Stimulated activated CD4-positive, alpha-beta T cell treated with anti-CD3 and anti-CD28 coated beads, Interleukin-12 subunit alpha, Interleukin-12 subunit beta, amount 100 ng/mL, for 48 hours (primary cell): ENCODE measurements at places on chromosomes 6 and 20.
A peak's percentile ranks its signal among the peaks of the same experiment; 100 is the strongest.

DNA sequence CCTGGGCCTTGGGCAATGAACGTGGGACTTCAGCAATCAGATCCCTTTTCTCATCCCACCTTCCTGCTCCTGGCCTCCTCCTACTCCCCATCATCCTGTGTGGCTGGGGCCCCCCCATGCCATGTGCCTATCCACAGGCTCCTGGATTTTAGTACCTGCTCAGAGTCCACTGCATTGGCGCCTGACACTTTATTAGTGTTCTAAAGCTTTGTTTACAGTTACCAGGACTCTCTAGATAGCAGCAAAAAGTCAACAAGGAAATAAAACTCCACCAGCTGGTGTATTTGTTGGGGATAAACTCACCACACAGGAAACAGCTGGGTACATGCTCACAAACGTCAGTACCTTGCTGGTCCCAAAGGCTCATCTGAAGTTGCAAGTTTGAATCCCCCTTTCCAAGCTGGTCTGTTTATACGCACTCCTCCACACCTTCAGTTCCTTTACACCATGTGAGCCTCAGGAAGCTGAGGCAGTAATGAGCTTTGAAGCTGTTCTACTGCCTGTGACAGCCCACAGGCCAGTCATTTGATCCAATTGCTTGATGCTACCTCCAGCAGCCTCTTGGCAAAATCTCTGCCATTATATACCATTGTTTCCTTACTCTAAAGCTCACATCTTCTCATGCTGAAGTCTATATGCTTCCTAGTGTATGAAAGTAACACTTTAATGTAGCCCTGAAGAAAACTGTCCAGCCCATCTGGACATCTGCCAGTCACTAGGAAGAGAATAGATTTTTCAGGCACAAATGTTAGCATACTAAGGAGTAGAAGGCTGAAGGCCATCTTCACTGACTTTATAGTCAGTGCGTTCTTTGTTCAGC, 76.6 kb downstream of the ANKEF1 start:
- no peak for DNase-seq

GRCh38 chr6:11432713-11433450, 104.7 kb upstream of the TMEM170B start:
- no peak for DNase-seq

GRCh38 chr6:40990301-40990700, 48.7 kb downstream of the UNC5CL start:
- DNase-seq, result no peak

- no peak for DNase-seq
Measured at GRCh38 chr20:23200914-23201313, 114.8 kb upstream of the CD93 start.

DNA sequence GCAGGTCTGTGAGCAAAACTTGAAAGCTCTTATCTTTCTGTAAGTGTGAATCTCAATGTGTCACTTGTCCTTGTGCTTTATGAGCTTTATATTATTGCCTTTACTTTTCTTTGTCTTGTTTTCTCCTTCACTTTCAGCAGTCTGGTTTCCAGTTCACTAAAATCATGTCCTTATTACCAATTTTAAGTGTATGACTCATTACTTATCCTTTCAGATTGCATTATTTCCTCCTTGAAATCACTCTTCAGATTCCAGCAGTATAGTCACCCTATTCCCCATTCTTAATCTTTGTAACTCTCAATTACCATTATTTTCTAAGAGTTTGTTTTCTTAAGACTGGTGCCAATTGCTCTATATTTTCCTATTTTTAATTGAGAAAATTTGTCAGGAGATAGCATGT, 117.4 kb upstream of the GRIK2 start:
- no peak for DNase-seq

DNA sequence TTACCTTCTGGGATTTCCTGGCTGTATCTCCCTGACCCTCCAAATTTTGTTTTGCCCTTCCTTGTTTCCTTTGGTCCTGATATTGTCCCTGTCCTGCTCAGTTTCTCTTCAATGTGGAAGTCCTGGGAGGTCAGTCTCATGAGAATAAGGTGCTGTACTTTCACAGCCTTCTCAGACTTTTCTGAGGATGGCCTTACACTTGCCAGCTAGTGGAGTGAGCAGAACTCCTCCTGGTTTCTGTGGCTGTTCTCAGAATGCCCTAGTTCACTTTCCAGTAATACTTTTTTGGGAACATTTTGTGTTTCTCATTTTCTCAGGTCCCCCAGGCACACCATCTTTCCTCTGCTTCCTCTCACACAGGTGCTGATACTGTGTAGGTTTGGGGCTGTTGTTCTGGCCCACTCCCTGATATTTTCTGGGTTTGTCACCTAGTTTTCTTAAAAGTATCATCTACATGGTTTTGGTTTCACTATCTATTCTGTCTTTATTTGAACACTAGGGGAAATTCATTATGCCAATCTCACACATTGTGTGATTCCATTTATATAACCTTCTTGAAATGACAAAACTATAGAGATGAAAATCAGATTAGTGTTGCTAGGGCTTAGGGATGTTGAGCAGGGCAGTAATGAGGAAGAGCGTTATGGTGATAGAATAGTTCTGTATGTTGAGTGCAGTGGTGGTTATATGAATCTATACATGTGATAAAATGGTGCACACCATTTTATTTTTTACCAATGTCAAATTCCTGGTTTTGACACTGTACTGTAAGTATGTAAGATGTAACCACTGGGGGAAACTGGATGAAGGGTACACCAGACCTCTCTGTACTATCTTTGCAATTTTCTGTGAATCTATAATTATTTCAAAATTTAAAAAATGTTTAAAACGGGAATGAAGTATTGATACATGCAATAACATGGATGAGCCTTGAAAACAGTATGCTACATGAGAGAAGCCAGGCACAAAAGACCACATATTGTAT, 27.2 kb upstream of the BRPF3 start:
- no peak for DNase-seq

- no peak for DNase-seq
Measured at GRCh38 chr6:45606831-45607400, 229.2 kb upstream of the SUPT3H start.

DNA sequence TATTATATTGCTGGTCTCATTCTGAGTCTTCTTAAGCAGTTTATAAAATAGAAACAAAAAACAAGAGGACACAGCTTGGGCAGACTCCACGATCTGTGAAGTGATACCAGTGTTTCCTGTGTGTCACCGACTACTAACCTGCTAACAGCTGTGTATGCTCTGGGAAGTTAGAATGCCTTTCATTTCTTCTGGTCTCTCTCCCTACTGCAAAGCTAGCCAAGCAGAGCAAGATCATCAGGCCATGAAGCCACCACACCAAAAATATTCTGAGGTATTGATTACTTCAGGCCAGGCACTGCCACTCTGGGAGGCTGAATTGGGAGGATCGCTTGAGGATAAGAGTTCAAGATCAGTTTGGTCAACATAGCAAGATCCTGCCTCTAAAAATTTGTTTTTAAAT, 46.9 kb upstream of the SMIM29 start:
- DNase-seq, result no peak

- DNase-seq, result no peak
Measured at GRCh38 chr20:58682656-58683531, 9.7 kb upstream of the NPEPL1 start.

DNA sequence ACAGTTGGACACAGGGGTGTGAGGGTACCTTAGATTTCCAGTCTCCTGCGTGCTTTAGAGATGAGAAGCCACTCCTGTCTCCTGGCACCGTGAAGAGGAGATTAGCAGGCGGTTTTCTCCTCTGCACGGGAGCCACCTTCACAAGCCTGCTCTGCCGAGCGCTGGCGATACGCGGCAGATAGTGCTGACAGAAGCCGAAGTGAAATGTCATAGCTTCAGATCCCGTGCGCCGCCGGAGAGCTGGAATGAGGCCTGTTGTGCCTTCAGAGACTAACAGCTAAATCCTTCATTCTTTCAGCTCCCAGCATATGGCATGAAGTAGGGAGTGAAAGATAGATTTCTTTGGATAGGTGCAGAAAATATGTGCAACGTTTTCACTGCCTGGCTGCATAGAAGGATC, 371.0 kb downstream of the TAF4 start:
- no peak for DNase-seq

GRCh38 chr20:36507746-36508145, 33.6 kb upstream of the MYL9 start:
- no peak for DNase-seq

DNA sequence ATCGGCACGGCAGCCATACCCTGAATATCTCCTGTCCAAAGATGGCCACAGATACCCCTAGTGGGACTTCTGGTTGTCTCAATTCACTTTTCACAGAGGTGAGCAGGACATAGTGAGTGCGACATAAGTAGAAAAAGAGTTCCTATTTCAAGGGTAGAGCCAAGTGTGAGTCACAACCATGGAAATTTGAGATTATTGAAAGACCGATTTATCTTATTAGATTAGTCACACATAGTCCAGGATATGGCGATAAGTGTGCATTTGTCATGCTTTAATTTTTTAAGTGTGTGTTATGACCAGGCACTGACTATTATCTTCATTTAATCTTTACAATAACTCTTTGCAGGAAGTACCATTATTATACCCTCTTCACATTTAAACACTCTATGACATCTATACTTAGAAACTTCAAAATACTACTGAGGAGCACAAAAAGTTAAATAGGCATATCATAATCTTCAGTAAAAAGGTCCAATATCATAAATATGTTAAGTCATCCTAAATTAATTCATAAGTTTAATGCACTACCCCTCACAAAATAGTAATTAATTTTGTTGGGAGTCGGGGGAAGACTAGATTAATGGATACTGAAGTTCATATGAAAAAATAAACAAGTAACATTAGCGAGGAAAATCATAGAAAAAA, 13.4 kb upstream of the TNFAIP3 start:
- DNase-seq, result no peak

DNA sequence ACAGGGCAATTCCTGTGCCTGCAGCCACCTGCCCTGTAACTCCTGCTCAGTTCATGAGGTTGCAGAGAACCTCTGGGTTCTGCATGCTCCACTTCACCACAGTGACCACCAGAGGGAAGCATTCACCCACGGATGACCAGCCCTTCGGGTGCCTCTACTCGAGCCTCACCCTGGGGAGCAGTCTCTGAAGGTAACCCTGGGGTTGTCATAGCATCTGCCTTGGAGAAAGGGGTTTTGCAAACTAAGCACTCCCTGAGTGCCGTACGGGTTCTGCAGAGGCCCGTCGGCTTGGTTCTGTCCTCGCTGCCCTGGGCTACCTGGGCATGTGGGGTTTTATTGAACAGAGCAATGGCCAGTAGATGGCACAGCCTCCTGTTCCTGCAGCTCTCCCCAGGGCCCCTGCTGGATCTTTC, 10.2 kb upstream of the CST5 start:
- peak; percentile 37 for DNase-seq

GRCh38 chr6:14950103-14950969, 295.5 kb upstream of the JARID2 start:
- DNase-seq, result no peak

GRCh38 chr6:40039042-40039441, 104.8 kb upstream of the MOCS1 start:
- DNase-seq, result no peak

DNA sequence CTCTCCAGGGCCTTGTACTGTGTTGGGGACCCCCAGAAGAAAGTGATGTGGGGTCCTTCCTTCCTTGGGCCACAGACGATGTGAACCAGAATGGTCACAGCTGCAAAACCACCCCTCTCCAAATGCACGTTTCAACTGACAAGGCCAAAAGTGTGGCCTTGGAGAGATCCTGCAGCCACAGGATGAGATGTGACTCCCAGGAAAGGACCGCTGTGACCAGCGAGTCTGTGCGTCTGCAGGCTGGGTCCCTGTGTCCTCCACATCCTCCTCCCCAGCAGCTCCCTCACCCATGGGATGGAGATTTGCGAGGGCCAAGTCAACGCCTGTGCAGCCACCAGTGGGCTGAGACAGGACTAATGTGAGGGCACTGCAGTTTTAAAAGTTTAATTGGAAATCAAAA, 247.0 kb downstream of the ERMARD start:
- no peak for DNase-seq

DNA sequence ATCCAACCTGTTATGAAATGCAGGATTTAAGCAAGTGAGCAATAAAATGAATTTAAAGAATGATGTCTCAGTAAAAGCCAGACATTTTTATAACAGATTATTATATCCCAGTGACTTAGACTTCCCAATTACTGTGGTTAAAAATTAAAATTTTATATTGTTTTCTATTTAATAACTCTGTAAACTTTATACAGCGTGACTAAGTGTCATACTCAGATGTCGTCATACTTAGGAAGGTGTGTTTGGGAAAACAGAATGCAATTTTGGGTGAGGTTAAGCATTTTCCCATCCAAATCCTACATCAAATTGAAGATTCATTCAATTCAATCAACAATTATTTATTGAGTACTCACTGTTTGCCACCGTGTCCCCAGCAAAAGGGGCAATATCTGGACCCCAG, 31.4 kb upstream of the FRMD1 start:
- DNase-seq, result no peak

- DNase-seq, result peak; percentile 17
Measured at GRCh38 chr6:6556738-6557503, 31.6 kb upstream of the LY86 start.

GRCh38 chr6:15441215-15441868, 195.5 kb downstream of the JARID2 start:
- peak; percentile 39 for DNase-seq

- peak; percentile 49 for DNase-seq
Measured at GRCh38 chr6:166760288-166760687, 133.2 kb upstream of the RPS6KA2 start.

GRCh38 chr6:22298475-22298890, 1.6 kb upstream of the PRL start:
- no peak for DNase-seq

DNA sequence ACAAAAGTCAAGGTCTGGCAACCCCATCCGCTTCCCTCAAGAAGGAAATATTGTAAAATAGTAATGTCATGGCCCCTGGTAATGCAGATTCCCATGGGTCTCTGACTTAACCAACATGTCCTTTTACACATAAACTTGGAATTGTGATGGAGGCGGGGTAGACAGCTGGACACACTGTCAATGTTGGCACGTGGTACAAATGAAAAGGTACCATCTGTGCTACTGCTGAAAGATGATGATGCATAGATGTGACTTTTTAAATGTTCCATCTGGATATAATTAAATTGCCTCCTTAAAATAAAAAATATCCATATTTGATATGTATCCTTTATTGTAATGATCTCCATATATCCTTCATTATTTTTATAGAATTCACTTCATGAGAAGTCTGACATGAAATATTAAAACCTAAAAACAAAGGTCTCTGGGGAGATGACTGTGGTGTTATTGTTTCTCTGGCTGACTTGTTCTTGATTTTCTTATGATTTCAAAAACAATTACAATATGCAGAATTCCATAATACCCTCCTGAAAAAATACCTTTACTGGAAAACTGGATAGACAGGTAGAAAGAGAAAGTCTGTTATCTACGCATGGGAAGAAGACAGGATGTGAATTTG, 104.5 kb downstream of the MKKS start:
- DNase-seq, result no peak

DNA sequence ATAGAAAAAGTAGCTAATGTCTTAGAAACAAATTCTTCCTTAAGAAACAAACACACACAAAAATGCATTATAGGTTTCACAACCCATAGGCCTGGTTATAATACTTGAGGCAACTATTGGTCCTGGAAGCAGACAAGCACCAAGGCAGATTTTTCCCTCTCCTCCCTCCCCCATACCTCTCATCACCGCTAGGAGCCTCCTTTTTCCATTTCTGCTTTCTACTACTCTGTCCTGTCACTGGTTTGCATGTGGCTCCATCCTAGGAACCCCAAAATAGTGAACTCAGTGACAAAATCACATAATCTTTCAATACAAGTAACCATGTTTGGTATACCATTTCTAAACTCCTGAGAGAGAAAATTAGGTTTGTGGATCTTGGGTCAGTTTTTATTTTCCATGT, 66.1 kb downstream of the HMGCLL1 start:
- no peak for DNase-seq

- DNase-seq, result no peak
Measured at GRCh38 chr6:131051341-131051740, 11.7 kb downstream of the EPB41L2 start.
